Transverse colon (tissue), 4 donors: ENCODE measurements at places on chromosomes 5 and 9. TPM values are rescaled to one million over a fixed set of nuclear protein-coding genes. Genes with fewer than 3 reads are reported as not detected.

- no peak for DNase-seq
Measured at GRCh38 chr5:11046160-11046559, 285.1 kb upstream of the DAP start.

DNA sequence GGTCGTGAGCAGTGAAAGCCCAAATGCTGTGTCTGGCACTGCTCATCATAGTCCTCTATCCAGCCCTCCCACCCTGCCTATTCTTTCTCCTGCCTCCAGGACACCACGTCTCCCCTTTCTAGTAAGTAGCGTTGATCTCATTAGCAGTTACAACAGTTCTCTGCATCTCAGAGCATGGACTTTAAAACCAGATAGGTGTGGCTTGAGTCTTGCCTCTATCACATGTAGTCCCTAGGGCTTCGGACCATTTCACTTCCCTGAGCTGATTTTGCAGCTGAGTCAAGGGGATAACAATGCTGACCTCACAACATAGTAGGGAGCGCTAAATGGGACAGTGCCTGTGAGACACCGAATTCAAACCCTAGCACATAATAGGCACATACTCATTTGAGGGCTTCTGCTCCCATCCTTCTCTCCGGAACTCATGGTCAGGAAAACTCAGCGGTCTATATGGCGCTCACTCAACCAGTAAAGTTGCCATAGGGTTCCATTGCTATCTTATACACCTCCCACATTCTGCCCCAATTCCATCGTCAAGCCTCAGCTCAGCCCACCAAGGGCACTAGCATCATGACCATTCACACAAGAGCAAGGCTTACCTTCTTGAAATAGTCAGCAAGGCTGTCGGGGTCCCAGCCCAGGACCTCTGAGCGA lies 515 bp downstream of the LCP2 start:
- DNase-seq: no peak

- no peak for DNase-seq
Measured at GRCh38 chr5:8329773-8330172, 460.8 kb downstream of the MTRR start.

DNA sequence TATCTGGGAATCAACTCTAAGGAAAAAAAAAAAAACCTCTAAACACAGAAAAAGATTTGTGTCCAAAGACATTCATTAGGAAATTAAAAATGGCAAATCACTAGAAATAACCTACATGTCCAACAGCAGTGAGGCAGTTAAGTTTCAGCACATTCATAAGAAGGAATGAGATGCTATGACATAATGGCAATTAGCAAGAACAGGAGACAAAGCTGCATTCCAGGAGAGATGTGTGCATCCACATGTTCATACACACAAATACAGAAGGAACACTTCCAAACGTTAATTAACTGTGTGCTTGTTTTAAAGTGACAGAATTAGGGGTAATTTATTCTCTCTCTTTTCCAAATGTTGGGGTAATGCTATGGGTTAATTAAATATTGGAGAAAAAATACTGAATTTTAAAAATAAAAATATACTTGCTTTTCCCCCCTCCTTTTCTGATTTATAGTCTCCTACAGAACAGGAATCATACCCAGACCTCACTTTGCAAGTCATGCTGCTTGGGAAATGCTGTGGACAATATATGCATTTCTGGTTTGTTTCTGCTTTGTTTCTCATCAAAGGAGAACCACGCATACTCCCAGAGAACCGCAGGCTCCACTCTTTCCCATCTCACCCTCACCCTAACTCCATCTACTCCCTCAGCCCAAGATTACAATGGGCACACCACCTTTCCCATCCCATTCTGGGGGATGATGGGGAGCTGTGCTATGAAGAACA lies 114.1 kb downstream of the CDK5RAP2 start:
- no peak for DNase-seq

The PRDM9 gene
- not detected for total RNA-seq

The SLC22A4 gene
- total RNA-seq: 14.5 TPM

The RASGEF1C gene
- total RNA-seq: not detected
